ENCODE measurements at places on chromosomes 3 and 15.
A peak's percentile ranks its signal among the peaks of the same experiment; 100 is the strongest.

GRCh38 chr3:97952872-97953271 is 19.4 kb downstream of the RIOX2 start:
- DNase-seq = no peak

DNA sequence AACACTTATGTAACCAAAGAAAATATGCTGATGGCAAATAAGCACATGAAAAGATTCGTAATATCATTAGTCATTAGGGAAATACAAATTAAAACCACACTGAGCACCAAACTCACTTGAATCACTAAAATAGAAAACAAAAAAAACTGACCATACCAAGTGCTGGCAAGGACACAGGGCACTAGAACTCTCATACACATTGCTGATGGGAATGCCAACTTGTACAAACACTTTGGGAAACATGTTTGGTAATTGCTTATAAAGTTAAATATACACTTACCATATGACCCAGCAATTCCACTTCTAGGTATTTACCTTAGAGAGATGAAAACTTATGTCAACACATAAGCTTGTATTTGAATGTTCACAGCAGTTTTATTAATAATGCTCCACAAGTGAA is 95.5 kb downstream of the TFDP2 start:
- no peak for DNase-seq

DNA sequence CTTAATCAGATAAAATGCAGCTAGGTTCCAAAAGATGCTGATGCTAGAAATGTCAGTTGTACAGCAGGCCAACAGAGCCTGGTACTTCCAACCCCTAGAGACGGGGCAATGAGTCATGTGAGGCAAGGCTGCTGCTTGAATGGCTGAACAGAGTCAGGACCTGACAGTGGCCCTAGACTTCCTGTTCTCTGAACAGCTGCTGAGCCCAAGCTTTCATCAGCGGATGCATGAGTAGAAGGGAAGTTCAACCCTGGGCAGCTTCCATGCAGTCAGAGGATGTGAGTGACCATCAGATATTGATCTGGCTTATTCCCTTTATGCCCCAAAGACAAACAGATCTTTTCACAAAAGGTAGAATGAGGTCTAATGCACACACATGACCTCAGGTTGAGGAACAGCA is 282.9 kb upstream of the COL8A1 start:
- DNase-seq = no peak

DNA sequence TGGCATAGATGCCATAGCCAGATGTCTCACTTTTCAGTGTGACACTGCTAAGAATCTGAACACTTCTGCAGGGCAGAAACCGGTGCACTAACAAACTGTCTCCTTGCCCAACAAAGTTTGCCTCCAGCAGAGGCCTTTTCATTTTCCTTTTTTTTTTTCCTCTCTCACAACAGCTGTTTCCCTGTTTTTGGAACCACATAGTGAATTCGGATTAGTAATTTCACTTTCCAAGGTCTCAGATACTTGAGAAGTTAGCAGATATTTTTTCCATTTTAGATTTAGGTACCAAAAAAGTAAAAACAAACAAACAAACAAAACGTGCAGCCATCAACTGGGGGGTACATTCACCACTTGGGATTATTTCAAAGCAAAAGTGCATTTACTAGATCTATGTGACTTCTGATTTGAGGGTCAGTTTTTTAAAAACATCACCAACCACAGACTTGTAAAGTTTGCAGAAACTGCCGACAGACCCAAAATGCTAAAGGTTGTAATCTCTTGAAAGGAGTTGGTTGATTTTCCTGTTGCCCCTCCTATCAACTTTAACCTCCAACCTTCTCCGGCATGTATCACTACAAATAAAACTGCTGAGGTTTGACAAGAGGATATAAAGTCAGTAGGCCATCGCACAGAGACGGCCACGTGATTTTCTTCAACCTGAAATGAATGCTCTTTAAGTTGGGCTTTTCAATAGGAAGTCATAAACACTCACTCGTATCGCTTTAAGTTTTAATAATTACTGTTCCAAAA is 169.1 kb downstream of the CDIN1 start:
- DNase-seq = peak; percentile 81

GRCh38 chr15:85837011-85837433 is 42.3 kb upstream of the KLHL25 start:
- no peak for DNase-seq

DNA sequence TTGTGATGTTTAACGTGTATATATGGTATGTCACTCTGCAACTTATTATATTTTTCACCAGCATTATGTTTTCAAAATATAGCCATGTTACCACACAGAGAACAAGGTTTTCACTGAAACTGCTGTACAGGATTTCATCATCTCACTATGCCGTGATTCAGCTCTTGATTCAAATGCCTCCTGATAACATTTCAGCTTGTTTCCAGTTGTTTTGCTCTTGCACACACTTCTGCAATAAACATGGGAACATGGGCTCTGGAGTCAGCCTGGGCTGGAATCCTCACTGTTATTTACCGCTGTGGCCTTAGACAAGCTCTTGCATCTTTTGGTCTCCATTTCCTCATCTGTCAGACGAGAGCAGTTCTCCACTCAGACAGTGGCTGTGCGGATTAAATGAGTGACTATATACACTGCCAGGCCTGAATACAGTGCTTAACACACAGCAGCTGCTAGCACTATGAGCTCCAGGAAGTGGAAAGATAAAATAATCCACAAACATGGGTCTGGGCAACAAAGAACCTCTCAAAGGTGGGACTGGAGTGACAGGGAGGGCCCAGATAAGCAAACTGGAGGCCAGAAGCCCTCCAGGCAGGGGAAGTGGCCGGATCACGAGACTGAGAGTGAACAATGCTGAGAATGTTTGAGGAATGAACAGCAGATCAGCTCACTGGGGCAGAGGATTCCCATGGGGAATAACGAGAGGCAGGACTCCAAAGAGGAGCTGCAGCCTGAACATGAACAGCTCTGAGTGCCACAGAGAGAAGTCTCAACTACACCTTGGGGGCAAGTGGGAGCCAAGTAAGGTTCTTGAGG is 17.7 kb downstream of the NTRK3 start:
- no peak for DNase-seq

GRCh38 chr3:15694628-15695027 is 93.1 kb downstream of the BTD start:
- no peak for DNase-seq

DNA sequence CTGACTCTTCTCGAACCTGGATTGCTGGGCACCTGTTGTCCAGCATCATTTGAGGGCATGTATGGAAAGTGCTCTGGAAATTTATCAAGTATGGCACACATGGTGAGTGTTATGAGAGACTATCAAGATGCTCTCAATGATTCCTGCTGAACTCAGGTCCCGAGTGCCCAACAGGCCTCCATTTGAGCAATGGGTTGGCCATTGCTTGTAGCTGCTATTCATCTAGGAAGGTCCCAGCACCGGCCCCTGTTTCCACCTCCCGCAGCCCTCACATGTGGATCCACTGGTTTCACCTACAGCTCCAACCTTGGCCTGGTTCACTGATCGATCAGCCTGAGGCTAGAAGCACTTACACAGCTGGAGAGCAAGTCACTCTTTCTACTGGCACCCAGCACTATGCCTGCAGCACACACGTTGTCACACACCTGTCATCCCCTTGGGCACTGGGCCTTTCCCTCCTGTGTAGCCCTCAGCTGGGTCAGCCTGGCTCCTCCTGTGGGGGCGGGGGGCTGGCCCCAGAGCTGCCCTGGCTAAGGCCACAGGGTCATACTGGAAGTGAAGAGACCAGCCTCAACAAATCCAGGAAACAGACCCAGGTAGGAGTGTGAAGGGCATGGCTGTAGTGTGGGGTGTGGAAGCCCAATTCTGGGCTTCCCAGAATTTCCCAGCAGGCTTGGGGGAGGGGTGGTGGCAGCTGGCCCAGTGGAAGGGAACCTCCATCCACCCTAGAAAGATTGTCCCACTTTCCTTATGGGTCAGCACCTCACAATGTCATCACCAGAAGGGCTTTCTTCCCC is 41.7 kb upstream of the SMAD3 start:
- DNase-seq = no peak

DNA sequence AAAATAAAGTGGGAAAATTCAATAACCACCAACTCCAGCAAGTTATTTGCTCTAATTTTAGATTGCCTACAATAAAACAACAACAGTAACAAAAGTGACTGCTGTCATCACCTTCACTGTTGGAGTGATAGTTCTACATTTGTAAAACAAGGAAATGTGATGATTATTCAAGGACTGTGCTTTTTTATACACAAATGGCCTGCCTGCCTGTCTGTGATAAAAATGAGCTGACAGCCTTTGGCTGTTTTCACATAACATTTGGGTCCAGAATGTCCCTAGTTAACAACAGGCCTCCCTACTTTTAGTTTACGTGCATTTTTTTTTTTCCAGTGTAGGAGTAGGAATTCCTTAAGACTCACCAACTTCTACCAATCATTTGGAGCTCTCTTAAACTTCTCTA is 768.8 kb downstream of the PDCD6IP start:
- no peak for DNase-seq

- no peak for DNase-seq
Measured at GRCh38 chr15:40248006-40248783, 9.3 kb downstream of the PAK6 start.

- DNase-seq = no peak
Measured at GRCh38 chr3:74107451-74107850, 482.7 kb upstream of the PDZRN3 start.

DNA sequence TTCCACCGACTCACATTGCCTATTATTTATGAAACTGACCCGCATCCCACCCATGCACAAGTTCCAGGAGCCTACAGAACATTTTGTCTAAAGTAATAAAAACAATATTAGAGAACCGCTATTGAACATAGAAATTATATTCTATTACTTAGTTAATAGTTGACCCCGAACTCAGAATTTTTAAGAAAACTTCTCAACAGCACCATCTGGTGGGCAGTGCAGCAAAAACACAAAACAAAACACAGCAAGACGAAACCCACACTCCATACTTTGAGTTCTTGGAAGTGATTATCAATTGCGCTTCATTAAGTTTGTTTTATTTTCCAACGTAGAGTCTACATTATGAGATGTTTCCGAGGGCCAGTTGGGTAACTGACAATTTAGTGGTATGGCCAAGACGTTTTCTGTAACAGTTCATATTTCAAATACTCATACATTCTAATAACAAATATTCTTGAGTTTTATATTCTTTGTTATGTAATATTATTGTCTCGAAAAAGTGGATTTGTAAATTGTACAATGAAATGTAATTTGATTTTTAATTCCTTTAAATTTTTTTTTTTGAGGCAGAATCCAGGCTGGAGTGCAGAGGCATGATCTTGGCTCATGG is 24.0 kb upstream of the C3orf70 start:
- DNase-seq = peak; percentile 53

DNA sequence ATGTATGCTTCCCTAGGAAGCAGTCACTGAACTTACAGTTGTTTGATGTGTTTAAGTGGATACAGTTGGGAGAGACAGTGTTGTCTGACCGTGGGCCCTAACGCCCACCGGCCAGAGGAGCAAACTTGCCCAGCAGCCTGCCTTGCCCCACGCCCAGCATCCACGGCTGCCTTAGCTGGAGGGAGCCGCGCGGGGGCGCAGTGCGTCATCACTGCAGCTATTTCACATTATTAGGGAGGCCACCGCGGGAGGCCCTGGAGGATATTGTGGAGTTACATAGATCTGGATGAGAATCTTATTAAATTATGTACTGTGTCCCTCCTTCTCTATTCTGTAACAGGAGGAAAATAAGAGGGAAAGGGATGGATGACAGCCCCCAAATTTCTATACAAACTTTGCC is 267.2 kb downstream of the GABRG3 start:
- no peak for DNase-seq

DNA sequence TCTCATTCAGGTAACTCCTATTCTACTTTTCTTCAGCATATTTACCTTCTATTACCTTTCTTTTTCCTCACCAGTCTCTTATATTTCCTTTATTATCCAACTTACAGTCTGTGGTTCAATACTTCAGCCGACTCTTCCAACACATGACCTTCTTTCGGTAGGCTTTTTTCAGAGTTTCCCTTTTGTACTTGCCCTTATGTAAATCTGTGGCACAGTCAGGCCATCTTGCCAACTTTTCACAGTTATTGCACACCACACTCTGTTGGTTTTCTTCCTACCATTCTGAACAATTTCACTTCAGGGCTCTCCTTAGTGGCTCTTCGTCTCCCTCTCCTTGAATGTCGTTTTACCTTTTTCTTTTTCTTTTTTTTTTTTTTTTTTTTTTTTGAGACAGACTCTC is 427.8 kb downstream of the LPP start:
- DNase-seq = no peak

GRCh38 chr3:155712008-155712407 is 32.9 kb downstream of the PLCH1 start:
- DNase-seq = no peak

- no peak for DNase-seq
Measured at GRCh38 chr3:85068911-85069310, 110.1 kb downstream of the CADM2 start.

- no peak for DNase-seq
Measured at GRCh38 chr15:51855612-51856011, 26.2 kb downstream of the TMOD3 start.

GRCh38 chr3:17747890-17748247 is 5.4 kb upstream of the TBC1D5 start:
- no peak for DNase-seq

DNA sequence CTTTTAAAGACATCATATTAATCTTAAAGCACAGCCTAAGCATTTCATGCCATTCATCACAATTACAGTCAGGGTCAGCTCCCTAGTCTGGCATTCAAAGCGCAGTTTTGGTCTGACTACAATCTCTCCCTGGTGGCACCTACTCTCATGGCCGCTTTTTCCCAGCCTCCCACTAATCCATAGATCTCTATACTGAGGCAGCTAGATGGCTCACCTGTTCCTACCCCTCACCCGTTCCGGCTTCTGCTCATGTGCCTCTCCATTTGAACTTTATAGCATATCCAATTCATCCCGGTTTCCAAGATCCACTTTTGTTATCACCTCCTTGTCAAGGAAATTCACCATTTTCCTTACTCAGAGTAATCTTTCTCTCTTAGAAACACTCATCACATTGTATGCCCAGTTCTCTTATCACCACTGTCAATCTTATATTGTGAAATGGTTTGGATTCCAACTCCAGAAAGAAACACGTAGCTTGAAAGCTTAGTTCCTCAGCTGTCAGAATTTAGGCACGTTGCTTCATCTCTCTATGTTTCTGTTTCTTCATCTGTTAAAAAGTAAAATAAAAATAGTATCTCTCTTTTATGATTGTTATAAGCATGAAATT is 220.0 kb upstream of the UBE2E2 start:
- DNase-seq = no peak

All from left kidney (tissue), 8 donors.